ENCODE measurements at places on chromosomes 7 and 10.
A peak's percentile ranks its signal among the peaks of the same experiment; 100 is the strongest.

DNA sequence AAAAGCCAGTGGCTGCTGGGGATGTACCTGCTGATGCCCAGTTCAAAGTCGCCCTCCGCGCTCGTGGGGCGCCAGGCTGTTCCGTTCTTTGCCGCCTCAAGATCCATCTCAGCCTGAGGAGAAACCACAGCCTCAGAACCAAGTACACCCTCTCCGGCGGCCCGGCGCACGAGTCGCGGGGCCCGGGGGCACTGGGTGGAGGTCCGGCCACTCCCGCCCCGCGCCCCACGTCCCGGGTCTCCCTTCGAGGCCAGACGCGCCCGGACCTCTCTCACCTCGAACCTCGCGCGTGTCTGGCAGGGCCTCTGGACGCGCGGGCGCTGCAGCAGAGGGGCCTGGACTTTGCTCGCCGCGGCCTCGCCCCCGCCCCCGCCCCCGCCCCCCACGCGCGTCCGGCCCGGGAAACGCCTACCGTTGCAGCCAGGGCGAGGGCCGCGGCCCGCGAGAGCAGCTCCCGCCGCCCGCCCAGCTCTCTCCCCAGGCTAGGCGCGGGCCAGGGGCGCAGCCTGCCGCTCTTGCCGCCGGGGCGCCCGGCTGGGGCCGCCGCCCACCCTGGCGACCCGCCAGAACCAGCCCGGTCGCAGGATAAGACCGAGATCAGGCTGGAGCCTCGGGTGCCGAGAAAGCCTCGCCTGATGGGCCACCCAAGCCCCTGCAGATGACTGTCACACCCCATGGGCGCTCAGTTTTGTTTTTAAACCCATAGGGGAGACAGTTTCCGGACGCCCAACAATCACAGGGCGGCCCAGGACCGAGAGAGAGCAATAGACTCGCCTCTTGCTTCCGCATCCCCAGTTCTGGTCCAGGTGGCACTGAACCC, at the start of gene ABCB4:
ABCB4 (minus strand) TSS at position 322 of the 820 bp plus-strand sequence; CDS start at position 107, 215 bp downstream.
- H3K27me3 ChIP-seq, result peaks cover 19% of the 10 kb centered on the region
- no peak within 1 kb of the TSS for H3K27ac ChIP-seq
- peaks cover 12% of the 10 kb centered on the region for H3K4me1 ChIP-seq
- H3K4me3 ChIP-seq, result no peak within 1 kb of the TSS
- no peaks in the 10 kb centered on the region for H3K36me3 ChIP-seq

DNA sequence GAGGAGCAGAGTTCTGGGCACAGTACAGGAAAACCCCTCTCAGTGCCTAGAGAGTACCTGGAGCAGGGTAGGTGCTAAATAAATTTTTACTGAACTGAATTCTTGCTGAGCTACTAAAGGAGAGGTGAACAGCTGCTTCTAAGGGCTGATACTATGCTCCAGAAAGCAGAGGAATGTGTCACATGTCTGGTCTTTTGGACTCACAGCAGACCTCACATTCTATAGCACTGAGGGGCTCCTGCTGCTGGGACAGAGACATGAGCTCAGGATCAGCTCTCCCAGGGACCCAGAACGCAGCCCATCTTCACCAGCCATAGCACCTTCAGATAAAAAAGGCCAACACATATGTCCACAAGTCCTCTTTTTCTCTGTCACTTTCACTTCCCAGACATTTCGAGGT, 133.0 kb upstream of the KLF14 start:
- no peak overlapping the region for H3K27ac ChIP-seq
- H3K4me3 ChIP-seq, result no peak overlapping the region
- no peak for DNase-seq

- H3K4me3 ChIP-seq, result no peak overlapping the region
- H3K4me1 ChIP-seq, result no peaks in the 10 kb centered on the region
- no peak overlapping the region for H3K27ac ChIP-seq
Measured at GRCh38 chr10:6576326-6576725, 3.8 kb downstream of the PRKCQ start.

GRCh38 chr10:7819121-7819460, 786 bp downstream of the TAF3 start:
- H3K4me3 ChIP-seq, result peak overlapping the region; percentile 86
- no peaks in the 10 kb centered on the region for H3K36me3 ChIP-seq
- H3K27me3 ChIP-seq, result no peaks in the 10 kb centered on the region

GRCh38 chr10:116151076-116151475, 121.9 kb downstream of the GFRA1 start:
- no peak for DNase-seq
- H3K27me3 ChIP-seq, result no peaks in the 10 kb centered on the region
- H3K4me1 ChIP-seq, result no peaks in the 10 kb centered on the region

DNA sequence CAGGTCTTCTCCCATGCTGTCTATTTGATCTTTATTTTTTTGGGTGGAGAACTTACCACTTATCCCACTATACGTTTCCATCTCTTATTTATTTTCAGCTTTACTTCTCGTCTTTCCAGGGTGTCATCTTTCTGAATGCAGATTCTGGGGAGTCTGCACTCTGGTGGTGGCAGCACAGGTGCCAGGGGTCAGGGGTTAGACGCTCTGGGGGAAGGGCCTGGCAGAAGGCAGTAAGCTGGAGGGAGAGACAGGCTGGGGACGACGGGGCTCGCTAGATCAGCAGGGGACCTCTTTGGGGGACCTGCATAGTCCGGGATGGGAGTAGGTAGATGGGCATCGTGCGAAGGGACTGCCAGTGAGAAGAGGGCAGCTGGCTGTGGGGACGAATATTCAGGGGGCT, 22.3 kb downstream of the CHST12 start:
- no peak overlapping the region for H3K4me3 ChIP-seq
- no peaks in the 10 kb centered on the region for H3K4me1 ChIP-seq
- no peaks in the 10 kb centered on the region for H3K36me3 ChIP-seq
- no peaks in the 10 kb centered on the region for H3K27me3 ChIP-seq
- DNase-seq, result no peak

DNA sequence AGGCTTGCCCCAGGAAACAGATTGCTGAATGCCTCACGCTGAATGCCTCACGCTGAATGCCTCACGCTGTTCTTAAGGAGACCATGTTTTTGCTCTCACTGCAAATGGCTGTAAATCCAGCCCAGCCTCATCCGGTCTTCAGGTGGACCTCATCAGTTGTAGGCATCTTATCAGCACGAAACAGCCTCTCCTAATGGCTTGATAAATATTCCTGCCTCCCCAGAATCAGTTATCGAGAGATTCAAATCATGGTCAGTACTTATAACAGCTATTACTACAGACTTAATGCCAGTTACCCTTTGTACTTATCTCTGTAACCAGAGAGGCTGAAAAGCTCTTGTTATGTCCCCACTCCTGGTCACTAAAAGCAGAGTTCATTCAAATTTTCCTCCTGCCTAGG, 290.6 kb downstream of the FZD1 start:
- peaks cover 27% of the 10 kb centered on the region for H3K4me1 ChIP-seq
- no peak overlapping the region for H3K27ac ChIP-seq

GRCh38 chr7:21903020-21903786, 42.5 kb downstream of the CDCA7L start:
- no peak overlapping the region for H3K4me3 ChIP-seq
- peaks cover 18% of the 10 kb centered on the region for H3K4me1 ChIP-seq
- peaks cover 61% of the 10 kb centered on the region for H3K36me3 ChIP-seq
- no peaks in the 10 kb centered on the region for H3K27me3 ChIP-seq
- DNase-seq, result no peak
- peak overlapping the region; percentile 21 for H3K27ac ChIP-seq

- no peak overlapping the region for H3K27ac ChIP-seq
- H3K4me1 ChIP-seq, result no peaks in the 10 kb centered on the region
- H3K4me3 ChIP-seq, result no peak overlapping the region
- no peaks in the 10 kb centered on the region for H3K27me3 ChIP-seq
- H3K36me3 ChIP-seq, result no peaks in the 10 kb centered on the region
Measured at GRCh38 chr10:128362514-128362913, 236.3 kb upstream of the MKI67 start.

DNA sequence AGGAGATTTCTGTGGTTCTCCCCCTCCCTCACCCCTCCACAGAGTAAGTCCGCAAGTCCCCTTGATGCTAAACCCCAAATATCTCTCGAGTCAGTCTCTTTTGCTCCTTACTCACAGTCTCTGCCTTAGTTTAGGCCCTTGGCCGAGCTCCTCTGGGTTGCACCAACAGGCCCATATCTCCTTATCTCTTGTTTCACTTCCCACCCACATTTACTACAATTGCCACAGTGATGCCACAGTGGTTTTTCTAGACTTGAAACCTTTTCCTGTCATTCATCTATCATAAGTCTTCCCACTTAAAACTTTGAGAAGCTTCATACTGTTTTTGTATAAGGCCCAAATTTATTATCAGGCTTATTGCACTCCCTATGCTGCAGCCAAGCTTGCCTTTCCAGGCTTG, 23.4 kb upstream of the NME8 start:
- H3K4me1 ChIP-seq, result no peaks in the 10 kb centered on the region
- DNase-seq, result no peak
- H3K27ac ChIP-seq, result no peak overlapping the region
- no peaks in the 10 kb centered on the region for H3K36me3 ChIP-seq

DNA sequence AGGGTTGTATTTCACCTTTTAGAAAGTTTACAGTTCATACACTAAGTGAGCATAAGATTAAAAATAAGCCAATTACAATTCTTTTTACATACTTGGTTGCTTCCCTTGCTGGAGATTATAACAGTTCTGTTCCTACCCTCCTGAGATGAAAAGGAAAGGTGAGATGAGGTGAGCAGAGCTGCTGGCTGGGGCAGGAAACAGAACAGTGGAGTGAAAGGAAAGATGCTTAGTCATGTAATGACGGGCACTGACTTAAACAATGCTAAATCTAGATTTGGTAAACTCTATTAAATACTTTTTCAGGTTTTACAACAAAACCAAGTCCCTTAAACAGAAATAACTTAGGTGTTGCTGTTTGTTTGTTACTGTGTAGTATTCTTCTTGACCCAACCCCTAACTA, 19.9 kb upstream of the ZEB1 start:
- no peaks in the 10 kb centered on the region for H3K27me3 ChIP-seq
- H3K36me3 ChIP-seq, result no peaks in the 10 kb centered on the region
- DNase-seq, result peak; percentile 15
- H3K4me3 ChIP-seq, result no peak overlapping the region
- peaks cover 9% of the 10 kb centered on the region for H3K4me1 ChIP-seq

GRCh38 chr7:98470485-98471240, 69.8 kb upstream of the BAIAP2L1 start:
- H3K36me3 ChIP-seq, result no peaks in the 10 kb centered on the region
- DNase-seq, result peak; percentile 26
- no peak overlapping the region for H3K27ac ChIP-seq

DNA sequence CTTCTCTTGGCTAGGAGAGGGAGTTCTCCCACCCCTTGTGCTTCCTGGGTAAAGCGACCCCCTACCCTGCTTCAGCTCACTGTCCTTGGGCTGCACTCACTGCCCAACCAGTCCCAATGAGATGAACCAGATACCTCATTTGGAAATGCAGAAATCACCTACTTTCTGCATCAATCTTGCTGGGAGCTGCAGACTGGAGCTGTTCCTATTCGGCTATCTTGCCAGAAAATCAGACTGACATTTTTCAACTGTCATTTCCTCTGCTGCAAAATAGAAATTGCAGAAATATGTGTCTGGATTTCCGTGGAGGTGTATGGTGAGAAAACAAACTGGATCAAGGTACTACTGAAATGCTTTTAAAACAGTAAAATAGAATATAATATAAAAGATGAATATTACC, 43.0 kb upstream of the CYP2C18 start:
- no peaks in the 10 kb centered on the region for H3K36me3 ChIP-seq
- H3K4me1 ChIP-seq, result peaks cover 5% of the 10 kb centered on the region
- no peak overlapping the region for H3K27ac ChIP-seq
- no peak overlapping the region for H3K4me3 ChIP-seq

DNA sequence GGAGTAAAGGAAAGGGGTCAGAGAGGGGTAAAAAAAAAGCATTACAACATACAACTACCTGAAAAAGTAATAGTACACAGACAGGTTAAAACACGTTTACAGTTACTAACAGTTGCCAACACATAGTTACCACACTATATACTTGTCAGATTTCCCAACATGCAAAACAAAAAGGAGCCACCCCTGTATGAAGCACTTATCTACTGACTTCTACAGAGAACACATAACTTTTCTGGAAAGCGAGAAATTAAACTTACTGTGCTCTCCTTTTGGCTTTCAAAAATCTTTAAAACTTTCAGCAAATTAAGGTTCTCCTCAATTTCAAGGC, 2.1 kb downstream of the ABI1 start:
- H3K27ac ChIP-seq, result no peak overlapping the region
- H3K27me3 ChIP-seq, result no peaks in the 10 kb centered on the region
- peaks cover 28% of the 10 kb centered on the region for H3K4me1 ChIP-seq
- H3K4me3 ChIP-seq, result peak overlapping the region; percentile 97
- peak; percentile 11 for DNase-seq
- H3K36me3 ChIP-seq, result no peaks in the 10 kb centered on the region

- H3K36me3 ChIP-seq, result no peaks in the 10 kb centered on the region
- no peaks in the 10 kb centered on the region for H3K4me1 ChIP-seq
- DNase-seq, result no peak
- H3K27ac ChIP-seq, result no peak overlapping the region
- no peak overlapping the region for H3K4me3 ChIP-seq
Measured at GRCh38 chr10:24371396-24371795, 162.5 kb downstream of the KIAA1217 start.

DNA sequence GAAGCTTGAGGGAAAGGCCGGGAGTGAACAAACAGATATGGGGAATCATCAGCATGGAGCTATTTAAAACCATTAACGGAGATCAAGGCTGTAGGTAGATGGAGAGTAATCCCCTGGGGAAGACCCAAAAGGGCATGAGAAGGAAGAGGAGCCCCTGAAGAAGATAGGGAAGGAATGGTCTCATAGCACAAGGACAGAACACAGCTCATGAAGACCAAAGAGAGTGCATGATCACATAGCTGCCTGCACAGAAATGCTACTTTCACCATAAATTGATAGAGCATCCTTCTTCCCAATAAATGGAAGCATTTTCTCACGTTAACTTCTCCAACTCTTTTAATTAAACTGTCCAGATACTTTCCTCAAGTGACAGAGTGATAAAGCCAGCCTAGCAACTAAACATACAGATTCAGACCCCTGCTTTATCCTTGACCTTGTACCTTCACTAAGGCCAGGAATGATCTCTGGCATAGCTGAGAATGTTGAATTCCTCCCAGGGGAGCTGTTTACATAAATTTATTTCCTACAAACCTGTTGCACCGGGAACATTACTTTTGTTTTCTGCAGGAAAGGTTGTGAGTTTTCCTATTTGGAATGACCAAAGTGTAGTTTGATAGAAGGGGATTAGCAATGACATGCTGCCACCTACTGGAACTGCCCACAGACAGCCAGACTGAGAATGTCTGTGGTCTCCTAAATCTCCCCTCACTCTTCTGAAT, 110.8 kb upstream of the LRGUK start:
- no peaks in the 10 kb centered on the region for H3K27me3 ChIP-seq
- no peaks in the 10 kb centered on the region for H3K4me1 ChIP-seq
- no peak overlapping the region for H3K27ac ChIP-seq
- DNase-seq, result peak; percentile 49
- no peak overlapping the region for H3K4me3 ChIP-seq

GRCh38 chr7:4209126-4209525, 473.0 kb upstream of the FOXK1 start:
- no peaks in the 10 kb centered on the region for H3K4me1 ChIP-seq
- DNase-seq, result no peak
- H3K4me3 ChIP-seq, result no peak overlapping the region

Data from PC-3 (cell line).